Stimulated activated CD8-positive, alpha-beta memory T cell treated with anti-CD3 and anti-CD28 coated beads, Interleukin-7, amount 100 ng/mL, for 24 hours (primary cell): ENCODE measurements at places on chromosomes 2 and 18.

GRCh38 chr18:13745696-13746095 lies 19.2 kb downstream of the RNMT start:
- no peak for DNase-seq

GRCh38 chr18:58557008-58557435 lies 71.9 kb downstream of the ALPK2 start:
- no peak for DNase-seq

GRCh38 chr18:54835944-54836343 lies 7.7 kb downstream of the RAB27B start:
- DNase-seq = no peak

GRCh38 chr2:24492421-24493279 lies 1.6 kb downstream of the NCOA1 start:
- no peak for DNase-seq

DNA sequence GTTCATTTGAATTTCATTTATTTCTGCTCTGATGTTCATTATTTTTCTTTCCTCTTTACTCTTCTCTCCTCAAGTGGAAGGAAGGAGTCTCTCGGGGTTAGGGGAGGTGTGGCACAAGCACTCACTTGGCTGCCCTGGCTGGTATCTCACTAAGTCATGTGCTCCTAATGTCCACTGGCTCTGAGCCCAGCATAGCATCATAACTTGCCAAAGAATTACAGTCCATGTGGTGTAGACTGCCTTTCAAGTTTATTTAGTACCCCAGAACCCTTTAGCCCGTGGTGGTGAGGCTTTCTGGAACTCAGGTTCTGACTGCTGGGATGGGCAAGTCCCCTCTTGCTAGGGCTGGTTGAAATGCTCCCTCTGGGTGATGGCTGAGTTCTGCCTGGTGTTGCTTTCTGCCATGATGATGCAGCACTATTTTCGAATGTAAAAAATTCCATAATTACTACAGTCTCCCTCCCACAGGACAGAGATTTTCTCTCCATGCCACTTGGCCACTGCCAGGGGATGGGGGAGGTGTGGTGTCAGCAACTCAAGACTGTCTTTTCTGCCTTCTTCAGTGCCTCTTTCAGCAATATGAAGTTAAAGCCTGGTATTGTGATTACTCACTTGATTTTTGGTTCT lies 22.2 kb downstream of the SPAG16 start:
- DNase-seq = no peak

DNA sequence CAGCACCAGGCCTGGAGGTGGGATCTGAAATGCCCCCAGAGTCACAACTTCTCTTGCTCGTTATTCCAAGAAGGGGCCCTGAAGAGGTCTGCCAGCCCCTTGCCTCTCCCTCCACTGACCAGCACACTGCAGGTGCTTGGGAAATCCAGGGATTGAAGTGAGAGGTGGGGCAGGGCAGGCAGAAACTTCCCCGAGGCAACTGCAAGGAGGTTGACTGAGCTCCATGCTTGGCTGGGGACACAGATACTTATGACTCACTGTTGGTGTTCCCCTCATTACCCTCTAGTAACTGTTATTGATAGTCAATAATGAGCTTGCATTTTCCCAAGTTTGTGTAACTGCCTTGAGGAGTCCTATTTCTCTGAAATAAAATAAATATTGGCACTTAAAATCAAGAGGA lies 47.5 kb downstream of the MARCO start:
- DNase-seq = no peak

DNA sequence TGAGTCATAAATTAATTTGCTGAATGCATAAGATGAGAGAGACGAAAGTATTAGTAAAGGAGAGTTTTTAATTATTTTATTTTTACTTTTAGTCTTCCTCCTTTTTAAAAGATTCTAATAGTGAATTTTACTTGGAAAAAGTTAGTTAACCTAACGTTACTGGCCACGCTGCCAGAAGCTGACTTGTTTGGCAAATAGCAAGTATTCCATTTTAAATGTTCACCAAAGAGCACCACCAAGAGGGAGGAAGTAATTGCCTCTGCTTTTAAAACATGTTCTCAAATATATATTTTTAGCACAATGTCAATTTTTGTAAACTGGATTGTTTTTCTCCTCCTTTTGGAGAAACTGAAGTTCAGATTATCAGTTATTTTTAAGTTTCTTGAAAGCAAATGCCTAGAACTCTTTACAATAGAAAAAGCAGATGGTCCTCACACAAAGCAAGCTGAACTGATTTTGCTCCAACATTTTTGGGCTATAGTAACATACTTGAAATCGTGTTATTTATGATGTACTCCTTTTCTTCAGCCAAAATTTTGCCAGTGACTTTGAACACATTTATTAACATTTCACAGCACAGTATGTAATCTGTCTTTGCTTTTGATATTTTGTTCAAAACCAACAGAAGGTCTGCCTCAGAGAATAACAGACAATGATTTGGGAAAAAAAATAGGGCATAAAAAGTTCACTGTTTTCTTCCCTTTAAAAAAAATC lies 1311.0 kb upstream of the FAM98A start:
- no peak for DNase-seq

GRCh38 chr2:202215179-202215578 lies 23.2 kb downstream of the SUMO1 start:
- DNase-seq = no peak
